AG04450 (cell line): ENCODE measurements at places on chromosomes 12 and 14.

DNA sequence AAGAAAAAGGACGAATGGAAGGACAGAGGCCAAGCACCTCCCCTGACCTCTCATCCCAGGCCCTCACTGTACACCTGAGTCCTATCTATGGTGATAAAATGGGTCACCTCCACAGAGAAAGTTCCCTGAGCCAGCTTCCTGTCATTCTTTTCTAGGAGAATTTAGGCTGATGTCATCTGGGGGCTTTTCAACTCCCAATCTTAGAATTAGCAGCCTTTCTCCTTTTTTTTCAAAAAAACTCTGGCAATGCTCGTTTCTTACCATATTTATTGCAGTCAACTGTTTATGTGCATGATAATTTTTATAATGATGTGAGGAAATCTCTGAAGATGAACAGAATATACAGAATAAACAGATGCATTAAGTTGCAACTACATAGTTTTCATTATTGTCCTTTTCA is 177.6 kb downstream of the SNAPC1 start:
- DNase-seq = no peak

DNA sequence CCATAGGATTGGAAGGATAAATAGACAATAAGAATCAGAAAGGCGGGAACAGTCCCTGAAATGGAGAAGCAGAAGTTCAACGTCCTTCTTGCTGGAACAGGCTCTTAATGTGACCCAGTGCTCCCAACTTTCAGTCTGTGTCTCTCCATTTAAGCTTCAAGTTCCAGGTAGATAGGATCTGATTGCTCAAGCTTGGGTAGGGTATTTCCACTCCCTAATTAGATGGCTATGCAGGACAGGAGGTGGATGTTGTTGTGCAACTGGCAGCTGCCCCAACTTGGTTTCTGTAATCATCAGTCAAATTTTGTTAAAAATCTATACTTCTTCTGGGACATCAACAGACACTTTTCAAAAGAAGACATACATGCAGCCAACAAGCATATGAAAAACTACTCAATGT is 266.2 kb downstream of the C12orf75 start:
- no peak for DNase-seq

GRCh38 chr12:20577054-20577453 is 118.1 kb upstream of the SLCO1C1 start:
- DNase-seq = no peak

GRCh38 chr14:23040100-23040499 is 1.9 kb upstream of the PSMB11 start:
- DNase-seq = no peak
